ENCODE measurements at places on chromosomes 1 and 21. TPM values are rescaled to one million over a fixed set of nuclear protein-coding genes. Genes with fewer than 3 reads are reported as not detected.

DNA sequence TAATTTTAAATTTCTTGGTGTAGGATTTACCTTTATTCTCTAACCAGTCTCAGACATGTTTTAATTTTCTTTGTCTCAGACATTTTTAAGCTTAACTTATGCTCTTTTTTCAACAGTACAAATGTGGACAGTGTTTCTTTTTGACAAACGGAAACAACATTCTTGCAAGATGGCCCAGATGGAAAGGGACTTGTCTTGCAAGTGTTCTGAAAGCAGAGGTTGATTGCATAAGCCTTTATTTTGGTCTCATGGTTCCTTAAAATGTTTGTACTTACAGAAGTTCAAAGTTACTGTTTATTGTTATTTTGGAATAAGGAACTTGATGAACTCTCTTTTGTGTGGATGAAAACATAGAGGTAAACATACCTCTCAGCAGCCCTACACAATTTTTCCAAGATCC, 22.9 kb downstream of the SMAP2 start:
- peaks cover 52% of the 10 kb centered on the region for H3K4me1 ChIP-seq
- H3K4me3 ChIP-seq: no peak overlapping the region
- H3K36me3 ChIP-seq: no peaks in the 10 kb centered on the region
- peak; percentile 37 for DNase-seq

DNA sequence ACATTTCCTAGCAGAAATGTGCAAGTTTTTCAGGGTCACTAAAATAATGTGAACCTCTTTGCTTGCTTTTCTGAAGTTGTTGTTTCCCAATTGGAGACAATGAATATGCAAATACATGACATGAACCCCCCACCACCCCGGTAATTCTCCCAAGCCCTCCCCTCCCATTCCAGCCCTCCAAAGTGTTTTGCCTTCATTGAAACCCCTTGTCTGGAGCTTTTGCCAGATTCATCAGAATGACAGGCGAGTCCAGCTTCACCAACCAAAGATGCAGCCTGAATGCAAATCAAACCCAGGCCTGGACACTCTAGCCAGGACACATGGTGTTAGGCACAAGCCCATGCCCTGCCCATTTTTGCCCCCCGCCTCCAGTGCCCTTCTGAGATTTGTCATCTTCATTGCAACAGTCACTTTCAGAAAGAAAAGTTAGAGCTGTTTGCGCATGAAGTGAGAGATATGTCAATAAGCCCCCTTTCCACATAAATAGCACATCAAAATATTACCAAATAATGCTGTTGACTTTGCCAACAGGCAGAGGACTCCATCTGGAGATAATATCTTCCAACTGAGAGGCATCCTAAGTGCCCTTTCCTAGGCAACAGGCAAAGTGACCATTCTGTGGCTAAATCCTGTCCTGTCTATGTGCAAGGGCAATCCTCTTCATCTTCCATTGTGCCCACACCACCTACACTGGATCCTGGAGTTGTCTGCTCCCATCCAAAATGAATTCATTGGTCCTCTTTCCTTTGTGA, 145.6 kb upstream of the NFIA start:
- no peak for DNase-seq
- no peaks in the 10 kb centered on the region for H3K4me1 ChIP-seq
- H3K27me3 ChIP-seq: no peaks in the 10 kb centered on the region

DNA sequence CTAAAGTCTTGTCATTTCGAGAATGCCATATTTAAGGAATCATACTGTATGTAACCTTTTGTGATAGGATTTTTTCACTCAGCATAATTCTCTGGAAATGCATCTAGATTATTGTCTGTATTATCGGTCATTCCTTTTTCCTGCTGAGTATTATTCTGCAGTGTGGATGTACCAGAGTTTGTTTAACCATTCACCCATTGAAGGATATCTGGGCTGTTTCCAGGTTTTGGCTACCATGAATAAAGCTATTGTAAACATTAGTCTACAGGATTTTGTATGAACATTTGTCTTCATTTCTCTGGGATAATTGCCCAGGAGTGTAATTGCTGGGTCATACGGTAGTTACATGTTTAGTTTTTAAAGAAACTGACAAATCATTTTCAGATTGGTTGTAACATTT, 61.8 kb downstream of the ATP1A1 start:
- no peaks in the 10 kb centered on the region for H3K4me1 ChIP-seq
- H3K4me3 ChIP-seq: no peak overlapping the region
- no peaks in the 10 kb centered on the region for H3K27me3 ChIP-seq
- no peak for DNase-seq

DMBX1 gene
- total RNA-seq: not detected

DNA sequence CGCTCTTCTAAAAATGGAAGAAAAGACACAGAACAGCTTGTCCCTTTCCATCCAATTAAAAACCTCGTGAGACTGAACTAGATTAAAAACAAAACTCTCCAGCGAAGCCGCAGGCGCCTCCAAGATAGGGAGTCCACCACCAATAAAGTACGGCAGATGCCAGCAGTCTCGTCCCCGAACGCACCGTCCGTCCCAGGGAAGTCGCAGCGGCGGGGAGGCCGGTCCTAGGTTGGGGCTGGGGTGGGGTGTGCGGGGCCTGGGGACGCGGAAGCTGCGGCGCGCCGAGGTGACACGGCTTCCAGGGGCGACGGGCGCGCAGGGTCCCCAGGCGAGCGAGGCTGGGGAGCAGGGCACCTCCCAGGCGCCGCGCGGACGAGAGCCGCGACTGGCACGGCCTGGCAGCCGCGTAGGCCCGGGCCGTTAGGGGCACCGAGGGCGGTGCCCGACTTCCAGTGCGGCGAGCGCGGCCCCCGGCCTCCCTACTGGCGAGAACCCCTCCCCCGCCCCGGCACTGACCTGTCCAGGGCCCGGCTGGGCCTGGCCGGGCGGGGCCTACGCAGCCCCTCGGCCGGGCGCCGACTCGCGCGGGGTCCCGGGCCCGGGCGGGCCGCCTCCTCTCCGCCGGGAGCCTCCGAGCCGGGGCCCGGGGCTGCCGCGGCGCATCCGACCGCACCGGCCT, 28.3 kb upstream of the A3GALT2 start:
- no peaks in the 10 kb centered on the region for H3K36me3 ChIP-seq
- H3K4me3 ChIP-seq: peak overlapping the region; percentile 45
- DNase-seq: peak; percentile 36
- H3K27me3 ChIP-seq: no peaks in the 10 kb centered on the region

GRCh38 chr1:48492392-48492791, 20.4 kb upstream of the SPATA6 start:
- no peak overlapping the region for H3K4me3 ChIP-seq
- H3K27me3 ChIP-seq: no peaks in the 10 kb centered on the region
- H3K4me1 ChIP-seq: no peaks in the 10 kb centered on the region

GRCh38 chr1:228429698-228430097, 13.0 kb upstream of the TRIM17 start:
- no peaks in the 10 kb centered on the region for H3K27me3 ChIP-seq
- no peaks in the 10 kb centered on the region for H3K4me1 ChIP-seq
- H3K36me3 ChIP-seq: no peaks in the 10 kb centered on the region
- no peak overlapping the region for H3K4me3 ChIP-seq

DNA sequence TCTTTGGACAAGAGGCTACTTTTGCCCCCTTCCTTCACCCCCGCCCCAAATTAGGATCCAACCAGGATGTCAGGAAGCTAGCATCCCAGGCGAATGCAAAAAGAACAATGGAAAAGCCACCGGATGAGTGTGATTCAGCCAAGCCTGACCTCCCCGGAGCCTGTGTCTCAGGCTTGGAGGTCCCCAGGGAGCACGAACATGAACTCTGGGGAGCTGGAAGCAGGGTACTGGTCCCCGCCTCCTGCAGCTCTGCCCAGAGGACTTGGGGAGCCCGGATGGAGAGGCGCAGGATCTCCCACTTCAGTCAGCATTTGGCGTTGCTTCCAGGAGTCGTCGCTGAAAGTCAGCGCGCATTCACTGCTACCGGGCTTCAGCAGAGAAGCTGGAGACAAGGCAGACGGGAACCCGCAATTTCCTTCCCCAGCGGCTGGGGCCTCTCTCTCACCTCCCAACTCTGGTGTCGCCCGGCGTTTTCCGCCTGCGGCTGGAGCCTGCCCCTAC, 1.8 kb upstream of the TBX15 start:
- no peaks in the 10 kb centered on the region for H3K36me3 ChIP-seq
- DNase-seq: no peak
- H3K27me3 ChIP-seq: peaks cover 73% of the 10 kb centered on the region
- H3K27ac ChIP-seq: no peak overlapping the region
- H3K4me3 ChIP-seq: no peak overlapping the region

DNA sequence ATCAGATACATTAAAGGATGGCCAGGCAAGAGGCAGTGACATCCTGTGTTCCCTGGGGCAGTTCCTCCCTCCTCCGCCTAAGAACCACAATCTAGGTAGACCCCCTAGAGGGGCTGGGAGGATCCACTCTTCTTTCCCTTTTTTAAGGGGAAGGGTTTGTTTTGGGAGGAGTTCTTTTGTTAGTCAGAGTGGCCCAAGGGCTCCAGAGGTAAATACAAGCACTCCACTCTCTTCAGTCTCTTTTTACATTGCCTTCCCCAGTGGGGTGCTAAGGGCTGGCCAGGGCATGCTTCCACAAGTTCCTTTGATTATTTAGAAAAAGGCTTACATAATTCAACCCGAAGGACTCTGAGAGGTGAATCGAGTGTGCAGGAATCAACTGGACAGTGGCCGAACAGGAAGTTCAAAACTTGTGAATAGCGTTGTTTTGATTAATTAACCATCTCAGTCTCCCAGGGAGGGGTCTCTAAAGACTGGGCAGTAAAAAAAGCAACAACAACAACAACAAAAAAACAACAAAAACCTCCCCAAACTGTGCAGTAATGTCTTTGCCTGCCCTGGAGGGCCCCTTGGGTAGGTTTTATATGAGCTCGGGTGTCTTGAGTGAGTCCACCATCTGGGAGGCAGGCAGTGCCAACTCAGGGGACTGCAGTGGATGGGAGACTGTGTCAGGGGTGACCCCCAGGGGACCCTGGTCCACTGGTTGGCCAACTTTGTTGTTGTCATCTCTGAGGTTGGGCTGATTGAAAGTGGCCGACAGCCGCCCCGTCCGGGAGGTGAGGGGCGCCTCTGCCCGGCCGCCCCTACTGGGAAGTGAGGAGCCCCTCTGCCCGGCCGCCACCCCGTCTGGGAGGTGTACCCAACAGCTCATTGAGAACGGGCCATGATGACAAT, 33.2 kb upstream of the ENO1 start:
- no peak for DNase-seq
- no peak overlapping the region for H3K4me3 ChIP-seq
- no peaks in the 10 kb centered on the region for H3K36me3 ChIP-seq
- no peaks in the 10 kb centered on the region for H3K27me3 ChIP-seq
- H3K27ac ChIP-seq: no peak overlapping the region

NT5C1A gene
- not detected for total RNA-seq

ELAPOR1 gene
- total RNA-seq: 8.3 TPM

- H3K36me3 ChIP-seq: peaks cover 84% of the 10 kb centered on the region
- no peak overlapping the region for H3K27ac ChIP-seq
- DNase-seq: no peak
These were observed 46.8 kb upstream of the C1orf198 start for GRCh38 chr1:230915078-230915477.

GRCh38 chr1:8077120-8077573, 51.0 kb upstream of the ERRFI1 start:
- no peak for DNase-seq
- no peak overlapping the region for H3K27ac ChIP-seq
- H3K4me1 ChIP-seq: no peaks in the 10 kb centered on the region
- no peaks in the 10 kb centered on the region for H3K27me3 ChIP-seq

ELF3 gene
- total RNA-seq: 3.0 TPM

GRCh38 chr1:180533266-180533987, 25.3 kb upstream of the OVAAL start:
- H3K4me3 ChIP-seq: no peak overlapping the region
- no peaks in the 10 kb centered on the region for H3K36me3 ChIP-seq
- no peak for DNase-seq
- no peaks in the 10 kb centered on the region for H3K4me1 ChIP-seq

DNA sequence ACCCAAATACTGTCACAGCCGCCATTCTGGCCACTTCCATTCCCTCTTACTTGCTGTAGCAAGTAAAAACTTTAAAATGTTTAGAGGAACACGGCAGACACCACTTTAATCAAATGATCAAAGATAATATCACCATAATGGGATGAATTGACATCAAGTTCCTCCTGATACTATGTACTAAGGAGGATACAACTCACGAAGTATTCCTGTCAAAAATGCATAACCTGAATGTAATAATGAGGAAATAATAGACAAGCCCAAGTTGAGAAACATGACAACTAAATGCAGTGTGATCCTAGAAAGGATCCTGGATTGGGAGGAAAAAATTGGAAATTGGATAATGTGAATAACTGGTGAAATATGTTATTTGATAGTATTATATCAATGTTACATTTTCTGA, 3.9 kb downstream of the KDF1 start:
- H3K36me3 ChIP-seq: no peaks in the 10 kb centered on the region
- peaks cover 18% of the 10 kb centered on the region for H3K27me3 ChIP-seq
- DNase-seq: no peak
- no peak overlapping the region for H3K4me3 ChIP-seq
- H3K4me1 ChIP-seq: peaks cover 12% of the 10 kb centered on the region

HOOK1 gene
- total RNA-seq: 2.6 TPM

AADACL3 gene
- not detected for total RNA-seq

DNA sequence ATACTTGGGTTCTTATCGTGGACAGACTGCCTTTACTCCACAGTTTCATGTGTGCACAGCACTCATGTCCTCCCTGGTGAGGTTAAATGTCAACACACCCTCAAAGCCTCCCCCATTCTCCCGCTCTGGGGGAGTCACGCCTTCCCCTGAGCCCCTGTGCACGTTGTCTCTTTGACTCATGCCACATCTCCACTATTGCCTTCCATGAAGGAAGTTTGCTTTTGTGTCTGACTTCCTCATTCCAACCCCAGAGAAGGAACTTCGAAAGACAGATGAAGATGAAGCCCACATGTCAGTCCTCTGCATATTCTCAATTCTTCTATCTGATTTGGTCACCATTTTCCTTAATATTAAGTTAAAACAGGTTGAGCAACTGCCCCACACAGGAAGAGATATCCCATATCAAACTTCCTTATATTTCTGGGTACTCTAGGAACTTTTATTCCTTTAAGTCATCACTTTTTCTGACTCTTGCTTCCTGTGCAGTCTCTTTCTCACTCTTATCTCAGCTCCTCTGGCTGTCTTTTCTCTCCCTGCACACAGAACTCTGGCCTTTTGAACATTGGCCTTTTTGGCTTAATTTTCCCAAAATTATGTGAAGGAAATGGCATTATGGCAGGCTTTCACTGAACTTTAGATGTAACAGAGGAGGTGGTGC, 41.5 kb downstream of the C4BPA start:
- H3K27ac ChIP-seq: no peak overlapping the region
- H3K27me3 ChIP-seq: no peaks in the 10 kb centered on the region
- no peak overlapping the region for H3K4me3 ChIP-seq
- no peaks in the 10 kb centered on the region for H3K36me3 ChIP-seq

DYNLT5 gene
- not detected for total RNA-seq

RBBP5 gene
- total RNA-seq: 18.2 TPM
